ENCODE measurements at places on chromosomes 6 and 20. TPM values are rescaled to one million over a fixed set of nuclear protein-coding genes. Genes with fewer than 3 reads are reported as not detected.

GRCh38 chr6:55136916-55137315 is 37.4 kb upstream of the HCRTR2 start:
- no peak for DNase-seq

GRCh38 chr20:17693444-17694001 is 6.2 kb upstream of the BANF2 start:
- no peak for DNase-seq

- DNase-seq = no peak
These were observed 158.2 kb downstream of the TPBG start for GRCh38 chr6:82521861-82522260.

DNA sequence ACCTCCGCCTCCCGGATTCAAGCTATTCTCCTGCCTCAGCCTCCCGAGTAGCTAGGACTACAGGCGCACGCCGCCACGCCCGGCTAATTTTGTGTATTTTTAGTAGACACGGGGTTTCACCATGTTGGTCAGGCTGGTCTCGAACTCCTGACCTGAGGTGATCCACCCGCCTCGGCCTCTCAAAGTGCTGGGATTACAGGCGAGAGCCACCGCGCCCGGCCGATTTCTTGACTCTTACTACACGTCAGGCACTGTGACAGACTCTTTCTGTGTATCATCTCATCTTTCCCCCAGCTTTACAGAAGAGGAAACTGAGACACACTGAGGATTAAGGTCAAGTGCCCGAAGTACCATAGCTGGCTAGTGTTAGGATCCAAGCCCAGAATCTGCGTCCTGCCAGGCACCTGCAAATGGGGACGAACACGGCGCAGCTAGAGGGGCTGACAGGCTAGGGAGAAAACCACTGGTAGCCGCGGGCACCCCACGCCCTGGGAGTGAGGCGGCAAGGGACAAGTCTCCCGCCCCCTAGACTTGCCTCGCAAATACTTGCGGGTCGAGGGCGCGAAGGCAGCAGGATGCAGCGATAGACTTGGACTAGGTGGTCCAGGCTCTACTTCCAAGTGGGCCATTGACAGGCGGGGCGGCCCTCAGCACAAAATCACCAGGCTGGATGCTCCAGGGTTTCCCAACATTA is 1.1 kb upstream of the TAF8 start:
- DNase-seq = no peak

- peak; percentile 18 for DNase-seq
These were observed 988 bp downstream of the ECHDC1 start for GRCh38 chr6:127342296-127342945.

MOG gene
- not detected for polyA plus RNA-seq

- DNase-seq = no peak
These were observed at the start of gene NOL4L for GRCh38 chr20:32585011-32585585. NOL4L (minus strand) TSS chr20:32585333; CDS start chr20:32584890, 443 bp downstream.

GRCh38 chr6:163308629-163309440 is 105.7 kb upstream of the QKI start:
- DNase-seq = no peak

GRCh38 chr20:33995053-33995831 is 1.5 kb downstream of the RALY start:
- DNase-seq = peak; percentile 23

Measured in muscle of back (tissue), 13 donors.